ENCODE measurements at places on chromosomes 2 and 18. TPM values are rescaled to one million over a fixed set of nuclear protein-coding genes. Genes with fewer than 3 reads are reported as not detected.

MARCHF4 gene
- not detected for total RNA-seq

CHST9 gene
- not detected for total RNA-seq

DNA sequence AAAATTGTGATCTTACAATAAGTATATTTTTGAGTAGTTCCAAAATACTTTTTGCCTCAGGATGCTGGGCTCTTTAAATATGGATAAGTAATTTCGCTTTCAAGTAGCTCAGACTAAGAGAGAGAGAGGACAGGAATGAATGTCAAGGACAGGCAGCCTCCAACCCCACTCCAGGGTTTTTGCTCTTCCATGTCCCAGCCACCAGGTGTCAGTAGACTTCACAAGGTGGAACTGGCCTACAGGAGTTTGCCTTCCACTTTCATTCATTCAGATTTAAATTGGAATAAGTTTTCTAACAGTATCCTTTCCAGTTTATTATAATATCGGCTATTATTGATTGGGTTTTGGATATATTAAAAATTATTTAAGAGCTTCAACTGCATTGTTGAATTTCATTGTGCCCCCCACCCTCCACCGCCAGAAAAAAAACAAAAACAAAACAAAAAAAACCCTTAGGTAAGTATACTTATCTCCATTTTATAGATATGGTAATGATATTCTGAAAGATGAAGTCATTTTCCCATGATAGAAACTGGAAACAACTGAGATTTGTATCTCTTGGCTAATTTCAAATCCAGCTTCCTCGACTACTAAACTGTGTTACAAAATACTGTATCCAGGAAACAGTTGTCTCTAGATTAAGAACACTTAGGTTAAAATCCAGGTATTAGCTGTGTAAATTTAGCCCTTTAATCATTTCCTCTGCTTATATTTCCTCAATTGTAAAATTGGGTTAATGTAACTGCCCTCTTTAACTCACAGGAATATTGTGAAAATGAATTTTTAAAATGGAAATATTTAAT lies 793.1 kb downstream of the ERBB4 start:
- no peak for DNase-seq

DNA sequence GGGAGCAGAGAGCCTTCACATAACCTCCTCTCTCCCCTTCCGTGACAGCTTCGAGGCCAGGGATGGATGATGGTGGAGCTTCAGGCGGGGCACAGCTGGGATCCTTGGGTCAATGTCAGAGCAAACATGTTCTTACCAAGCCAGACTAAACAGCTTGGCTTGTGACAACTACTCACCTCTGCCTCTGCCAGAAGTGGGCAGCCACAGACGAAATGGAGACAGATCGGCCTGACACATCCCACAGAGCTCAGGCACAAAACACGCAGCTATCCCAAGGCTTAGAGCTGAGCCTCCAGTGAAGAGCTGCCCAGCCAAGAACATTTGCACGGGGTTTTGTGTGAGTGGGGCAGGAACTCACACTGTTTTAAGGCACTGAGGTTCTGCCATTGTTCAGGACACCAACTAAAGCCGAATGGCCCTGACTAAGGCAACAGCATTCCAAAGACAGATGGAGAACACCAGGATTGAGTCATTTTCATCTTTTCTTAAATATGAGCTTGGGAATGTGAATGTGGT lies 12.8 kb downstream of the PXDN start:
- DNase-seq = no peak

- no peak for DNase-seq
These were observed 275.9 kb downstream of the TMX3 start for GRCh38 chr18:68438983-68439382.

- no peak for DNase-seq
These were observed 5.8 kb downstream of the TMEM198 start for GRCh38 chr2:219549619-219550018.

DNA sequence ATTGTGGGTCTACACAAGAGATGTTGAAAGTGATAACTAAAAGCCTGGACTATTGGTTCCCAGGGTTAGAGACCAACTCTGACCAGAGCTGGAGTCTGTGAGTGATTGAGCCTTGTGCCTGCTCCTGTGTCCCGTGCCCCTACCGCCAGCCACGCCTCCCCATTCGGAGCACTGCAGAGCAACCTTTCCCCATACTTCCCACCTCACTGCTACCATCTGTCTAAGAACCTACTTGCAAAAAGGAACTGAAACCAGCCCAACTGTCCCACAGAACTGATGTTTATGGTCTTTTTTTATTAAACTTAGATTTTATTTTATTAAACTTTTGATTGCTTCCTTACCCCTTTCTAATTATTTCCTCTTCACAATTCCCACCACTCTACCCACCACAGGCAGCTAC lies 300.3 kb upstream of the MGAT5 start:
- DNase-seq = no peak

- DNase-seq = no peak
These were observed 171.7 kb upstream of the SOX11 start for GRCh38 chr2:5520463-5520972.

Data from activated naive CD8-positive, alpha-beta T cell treated with anti-CD3 and anti-CD28 coated beads, Interleukin-2, amount 10 ng/mL, durations not matched to agents 7 days and 5 days (primary cell).